ENCODE measurements at places on chromosomes 6 and 20. TPM values are rescaled to one million over a fixed set of nuclear protein-coding genes. Genes with fewer than 3 reads are reported as not detected.

PARD6B gene
- 18.1 TPM for total RNA-seq

SLC32A1 gene
- total RNA-seq: not detected

MAPK13 gene
- 50.9 TPM for total RNA-seq

FOXA2 gene
- 1.5 TPM for total RNA-seq

DYNLT2 gene
- 2.9 TPM for total RNA-seq

ACSS1 gene
- total RNA-seq: 48.0 TPM

LINC00237 gene
- total RNA-seq: 0.33 TPM

- DNase-seq: no peak
Observed at GRCh38 chr6:56025795-56026194, 150.4 kb upstream of the BMP5 start.

DNA sequence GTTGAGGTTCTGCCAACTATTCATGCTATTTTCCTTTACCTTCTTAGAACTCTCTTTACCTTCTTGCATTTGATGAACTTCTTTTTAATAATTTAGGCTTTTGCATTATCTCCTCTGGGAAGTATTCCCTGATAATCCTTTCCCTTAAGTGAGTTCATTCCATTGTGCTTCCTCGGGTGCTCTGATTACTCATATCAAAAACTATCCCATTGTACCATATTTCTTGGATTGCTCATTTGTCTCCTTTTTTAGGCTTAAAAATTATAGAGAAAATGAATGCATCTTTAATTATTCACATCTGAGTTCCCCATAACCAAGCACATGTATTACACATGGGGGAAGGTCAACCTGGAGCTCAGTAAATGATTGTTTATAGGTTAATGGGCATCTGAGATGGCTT is 2.5 kb downstream of the CALHM4 start:
- DNase-seq: no peak

- peak; percentile 68 for DNase-seq
Observed at GRCh38 chr20:53872561-53873229, 197.7 kb downstream of the BCAS1 start.

DNA sequence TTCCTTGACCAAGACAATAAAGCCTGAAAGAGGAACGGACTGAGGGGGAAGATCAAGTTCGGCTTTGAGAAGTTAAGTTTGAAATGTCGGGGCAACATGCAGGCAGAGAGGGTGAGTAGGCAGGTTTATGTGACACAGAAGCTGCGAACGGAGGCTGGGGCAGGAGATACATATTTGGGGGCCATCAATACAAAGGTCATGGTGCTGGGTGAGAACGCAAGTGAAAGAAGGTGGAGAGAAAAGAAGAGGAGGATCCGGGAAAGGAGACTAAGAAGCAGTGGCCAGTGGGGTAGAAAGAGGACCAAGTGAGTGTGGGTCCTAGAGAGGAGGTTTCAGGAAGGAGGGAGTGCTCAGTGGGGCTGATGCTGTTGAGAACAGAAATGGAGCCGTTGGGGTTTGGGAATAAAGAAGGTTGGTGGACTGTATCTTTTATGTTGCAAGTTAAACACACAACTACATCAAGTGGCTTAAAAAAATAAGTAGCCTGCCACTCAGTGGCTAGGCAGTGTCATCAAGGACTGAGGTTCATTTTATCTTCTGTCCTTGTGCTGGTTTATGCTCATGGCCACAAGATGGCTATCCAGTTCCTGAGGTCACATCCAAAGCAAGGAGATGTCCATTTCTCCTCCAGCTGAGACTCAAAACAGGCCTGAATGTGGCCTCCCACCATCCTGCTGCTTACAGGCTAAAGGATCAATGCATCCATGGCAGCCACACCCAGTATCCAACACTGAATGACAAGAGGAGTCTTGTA is 1.7 kb upstream of the BLCAP start:
- no peak for DNase-seq

DNA sequence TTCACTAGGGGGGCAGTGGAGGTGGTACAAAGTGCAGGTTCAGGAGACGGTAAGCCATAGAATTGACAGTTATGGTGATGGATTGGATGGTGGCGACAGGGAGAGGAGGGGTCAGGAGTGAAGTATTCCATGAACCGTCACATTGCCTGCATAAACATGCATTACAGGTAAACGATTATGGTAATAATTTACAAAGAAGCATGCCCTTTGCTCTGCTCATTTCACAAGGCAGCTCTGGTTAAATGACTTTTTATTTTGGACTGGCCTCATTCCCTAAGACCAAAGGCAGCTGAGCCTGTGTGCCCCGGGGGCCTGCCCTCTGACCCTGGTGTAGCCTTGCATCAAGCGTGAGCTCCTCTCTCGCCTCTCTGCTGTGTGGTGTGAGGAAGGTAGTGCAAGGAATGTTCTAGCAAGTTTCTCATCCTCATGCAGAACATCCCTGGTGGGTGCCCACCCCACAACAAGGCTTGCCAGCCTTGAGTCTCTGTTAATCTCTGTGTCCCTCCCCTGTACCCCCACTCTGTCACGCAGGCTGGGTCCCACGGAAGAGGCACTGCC is 59.0 kb downstream of the PPP1R14C start:
- no peak for DNase-seq

- DNase-seq: peak; percentile 69
Observed at GRCh38 chr6:30749554-30750378, 5.4 kb upstream of the IER3 start.

- no peak for DNase-seq
Observed at GRCh38 chr6:42762426-42762859, 16.5 kb upstream of the TBCC start.

GRCh38 chr6:33633462-33634158 is 12.5 kb downstream of the ITPR3 start:
- DNase-seq: peak; percentile 80

DNA sequence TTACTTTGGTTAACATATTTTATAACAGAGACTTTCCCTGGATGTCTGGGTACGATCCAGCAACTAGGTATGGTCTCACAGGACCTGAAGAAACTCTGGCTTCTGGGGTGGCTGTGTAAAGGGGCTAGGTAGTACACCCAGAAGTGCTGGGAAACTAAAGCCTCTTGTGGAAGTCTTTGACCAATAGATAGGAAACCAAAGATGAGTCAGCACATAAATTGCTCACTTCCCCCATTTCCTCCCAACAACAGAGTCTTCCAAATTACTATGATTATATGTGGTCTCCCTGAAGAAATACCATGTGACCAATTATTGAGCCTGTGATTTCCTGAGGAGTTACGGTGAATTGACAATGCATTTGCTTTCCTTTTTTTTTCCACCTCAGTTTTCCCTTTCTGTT is 26.8 kb upstream of the TBX18 start:
- DNase-seq: no peak

DNA sequence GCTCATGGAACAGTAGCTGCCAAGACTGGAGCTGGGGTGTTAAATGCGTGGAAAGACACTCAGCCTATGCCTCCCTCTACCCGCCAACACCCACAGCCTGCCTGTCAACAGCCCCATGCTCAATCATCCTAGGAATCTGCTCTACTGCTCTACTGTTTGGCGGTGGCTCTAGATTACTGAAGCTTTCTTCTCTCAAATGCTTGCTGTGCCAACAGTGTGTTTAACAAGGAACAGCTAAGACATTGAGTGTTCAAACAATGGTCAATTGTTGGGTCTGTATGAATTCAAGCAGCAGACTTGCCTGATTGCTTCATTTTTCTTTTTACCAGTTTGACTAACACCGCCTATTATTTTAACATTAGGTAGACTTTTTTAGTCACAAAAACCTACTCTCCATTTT is 258.6 kb downstream of the SOD2 start:
- DNase-seq: no peak

- DNase-seq: no peak
Observed at GRCh38 chr20:38159957-38160756, 4.9 kb downstream of the TGM2 start.

All from thyroid gland (tissue), 4 donors.